ENCODE measurements at places on chromosomes 5 and 9.

GRCh38 chr5:143921525-143922311, 109.8 kb downstream of the HMHB1 start:
- no peak for DNase-seq

GRCh38 chr5:131303537-131303936, 39.7 kb downstream of the CDC42SE2 start:
- DNase-seq: no peak

DNA sequence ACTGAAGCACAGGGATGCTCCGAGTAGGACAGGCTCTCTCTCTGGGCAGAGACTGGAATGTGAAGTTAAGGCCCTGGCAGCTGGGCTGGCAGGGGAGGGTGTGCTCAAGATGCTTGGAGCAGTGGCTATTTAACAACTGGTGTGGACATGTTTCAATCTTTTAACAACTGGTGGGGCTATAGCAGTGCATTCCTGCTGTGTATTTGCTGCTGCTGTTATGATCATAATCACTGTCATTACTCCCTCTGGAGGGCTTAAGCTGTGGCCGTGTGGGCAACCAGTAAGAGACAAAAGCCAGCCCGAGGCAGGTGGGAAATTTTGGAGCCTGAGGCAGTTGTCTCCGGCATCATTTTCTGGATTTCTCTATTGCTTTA, 33.3 kb upstream of the PTGS1 start:
- DNase-seq: no peak

- no peak for DNase-seq
Measured at GRCh38 chr5:419970-420369, 23.0 kb upstream of the EXOC3 start.

- DNase-seq: no peak
Measured at GRCh38 chr5:175478008-175478383, 364 bp upstream of the SFXN1 start.

- no peak for DNase-seq
Measured at GRCh38 chr9:98214811-98215210, 22.4 kb upstream of the CORO2A start.

GRCh38 chr5:41445937-41446563, 64.4 kb downstream of the PLCXD3 start:
- no peak for DNase-seq

DNA sequence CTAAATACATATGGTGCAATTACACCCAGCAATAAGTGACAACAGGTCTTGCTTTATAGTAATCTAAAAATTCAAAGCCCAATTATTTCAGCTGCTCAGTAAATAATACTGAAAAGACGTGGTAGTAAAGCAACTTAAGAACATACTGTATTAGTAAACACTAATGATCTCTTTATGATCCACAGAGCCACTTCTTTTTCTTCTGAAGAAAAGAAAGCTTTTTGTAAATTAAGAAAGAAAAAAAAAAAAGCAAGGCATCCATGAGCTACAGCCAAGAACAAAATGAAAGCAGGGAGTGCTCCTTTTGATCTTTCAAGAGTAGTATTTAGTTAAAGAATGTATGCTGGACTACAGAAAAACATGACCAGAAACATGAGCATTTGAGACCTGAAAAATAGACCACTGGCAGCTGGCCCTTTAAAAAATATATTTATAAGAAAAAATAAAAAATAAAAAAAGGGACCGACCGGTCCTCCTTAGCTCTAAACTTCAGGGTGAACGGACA, 348.7 kb downstream of the GLIS3 start:
- no peak for DNase-seq

DNA sequence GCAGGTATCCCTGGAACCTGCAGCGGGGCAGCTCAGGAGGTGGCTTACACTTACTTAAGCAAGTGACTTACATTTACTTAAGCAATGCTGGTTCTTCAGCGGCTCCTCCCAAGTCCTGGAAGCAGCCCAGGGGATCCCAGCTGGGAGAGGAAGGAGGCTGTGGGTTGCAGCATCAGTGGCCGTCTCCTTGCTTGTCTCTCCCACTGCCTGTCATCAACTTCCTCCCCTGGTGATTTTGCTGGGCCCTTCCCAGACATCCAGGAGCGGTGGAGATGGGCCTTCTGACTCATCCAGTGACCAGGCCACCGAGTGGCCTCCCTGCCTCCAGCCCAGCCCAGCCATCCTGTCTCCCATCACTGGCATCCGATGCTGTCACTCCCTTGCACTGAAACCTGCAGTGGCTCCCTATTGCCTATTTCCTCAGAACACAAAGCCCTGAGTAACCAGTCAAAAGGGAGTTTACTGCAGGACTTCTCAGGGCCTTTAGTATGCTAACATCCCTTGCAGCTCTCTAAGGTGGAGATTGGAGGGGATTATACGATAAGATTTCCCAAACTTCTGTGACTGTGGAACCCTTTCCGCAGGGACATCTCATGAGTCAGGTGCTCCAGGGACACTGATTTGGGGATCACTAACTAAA, 155.9 kb upstream of the PHYKPL start:
- no peak for DNase-seq

DNA sequence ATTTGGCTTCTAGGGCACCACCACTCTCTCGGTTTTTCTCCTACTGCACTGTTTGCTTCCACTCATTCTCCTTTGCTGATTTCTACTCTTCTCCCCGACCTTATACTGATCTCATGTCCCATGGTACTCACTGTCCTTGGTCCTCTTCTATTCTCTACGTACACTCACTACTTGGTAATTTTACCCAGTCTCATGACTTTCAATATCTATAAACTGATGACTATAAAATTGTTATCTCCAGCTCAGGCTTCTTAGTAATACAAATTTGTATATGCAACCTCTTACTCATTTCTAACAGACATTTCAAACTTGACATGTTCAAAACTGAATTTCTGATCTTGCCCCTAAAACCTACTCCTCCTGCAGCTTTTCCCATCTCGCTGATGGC, 4.1 kb downstream of the RAPGEF6 start:
- no peak for DNase-seq

DNA sequence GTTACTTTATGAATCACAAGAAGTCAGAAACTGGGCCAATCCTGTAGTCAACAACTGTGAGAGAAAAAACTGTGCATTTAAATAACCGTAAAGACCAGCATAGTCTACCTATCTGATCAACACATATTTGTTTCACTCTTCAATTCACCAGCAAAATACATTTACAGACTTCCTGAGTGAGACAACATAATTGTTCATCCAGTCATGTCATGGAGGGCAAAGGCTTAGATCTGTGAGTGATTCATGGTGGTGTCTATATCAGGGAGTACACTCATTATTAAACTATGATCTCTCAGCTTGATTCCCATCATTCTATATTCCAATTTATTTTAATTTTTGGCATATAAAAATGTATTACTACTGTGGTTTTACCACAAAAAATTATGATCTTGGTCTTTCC, 694.6 kb downstream of the DNAH5 start:
- no peak for DNase-seq

- no peak for DNase-seq
Measured at GRCh38 chr9:116929621-116930020, 242.5 kb downstream of the TRIM32 start.

DNA sequence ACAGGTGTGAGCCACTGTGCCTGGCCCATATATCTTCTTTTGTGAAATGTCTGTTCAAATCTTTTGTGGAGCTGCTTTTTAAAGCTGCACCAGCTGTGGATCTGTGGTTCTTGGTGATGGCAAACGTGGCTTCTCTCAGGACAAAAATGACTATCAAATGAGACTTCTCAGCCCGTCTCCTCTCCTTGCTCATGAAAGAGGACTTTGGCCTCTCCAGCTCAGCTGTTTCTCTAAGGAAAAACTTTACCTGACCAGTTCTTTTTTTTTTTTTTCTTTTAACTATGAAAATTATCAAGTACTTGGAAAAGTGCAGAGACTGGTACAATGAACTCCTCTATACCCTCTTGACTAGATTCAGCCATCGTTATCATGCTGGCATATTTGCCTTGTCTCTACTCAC, 44.8 kb downstream of the RALGPS1 start:
- DNase-seq: no peak

- DNase-seq: no peak
Measured at GRCh38 chr9:127131871-127132270, 9.4 kb upstream of the ANGPTL2 start.

DNA sequence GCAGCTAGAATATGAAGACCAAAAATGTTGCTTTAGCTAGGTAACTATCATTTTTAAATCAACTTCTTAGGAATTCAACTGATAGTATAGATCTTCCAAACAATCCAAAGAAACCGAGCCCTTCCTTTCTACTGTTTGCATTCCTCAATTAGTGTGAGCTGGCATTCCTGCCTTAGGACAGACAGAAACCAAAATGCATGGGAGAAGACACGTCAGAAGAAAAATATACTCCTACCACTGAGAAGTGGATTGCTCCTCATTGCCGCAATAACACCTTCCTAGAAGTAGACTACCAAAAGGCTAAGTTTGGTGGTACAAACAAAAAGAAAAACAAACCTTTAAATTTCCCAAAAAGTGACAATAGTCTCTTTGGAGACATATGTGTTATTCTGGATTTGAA, 440.0 kb downstream of the SEMA5A start:
- no peak for DNase-seq

GRCh38 chr5:148469501-148469935, 85.8 kb downstream of the FBXO38 start:
- DNase-seq: no peak

GRCh38 chr5:107472620-107473064, 198.1 kb downstream of the EFNA5 start:
- no peak for DNase-seq
